ENCODE measurements at places on chromosomes 5 and 9.

DNA sequence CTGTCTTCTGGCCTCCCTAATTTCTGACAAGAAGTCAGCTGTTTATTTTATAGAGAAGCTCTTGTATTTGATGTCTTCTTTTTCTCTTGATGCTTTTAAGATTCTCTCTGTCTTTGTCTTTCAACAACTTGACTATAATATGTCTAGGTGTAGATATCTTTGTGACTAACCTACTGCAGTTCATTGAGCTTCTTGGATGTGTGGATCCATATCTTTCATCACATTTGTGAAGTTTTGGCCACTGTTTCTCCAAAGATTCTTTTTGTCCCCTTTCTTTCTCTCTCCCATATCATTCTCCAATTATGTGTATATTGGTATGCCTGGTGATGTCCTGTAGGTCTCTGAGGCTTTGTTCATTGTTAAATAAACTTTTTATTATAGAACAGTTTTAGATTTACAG is 16.7 kb downstream of the SPEF2 start:
- no peaks in the 10 kb centered on the region for H3K36me3 ChIP-seq
- H3K27me3 ChIP-seq = no peaks in the 10 kb centered on the region
- DNase-seq = no peak

DNA sequence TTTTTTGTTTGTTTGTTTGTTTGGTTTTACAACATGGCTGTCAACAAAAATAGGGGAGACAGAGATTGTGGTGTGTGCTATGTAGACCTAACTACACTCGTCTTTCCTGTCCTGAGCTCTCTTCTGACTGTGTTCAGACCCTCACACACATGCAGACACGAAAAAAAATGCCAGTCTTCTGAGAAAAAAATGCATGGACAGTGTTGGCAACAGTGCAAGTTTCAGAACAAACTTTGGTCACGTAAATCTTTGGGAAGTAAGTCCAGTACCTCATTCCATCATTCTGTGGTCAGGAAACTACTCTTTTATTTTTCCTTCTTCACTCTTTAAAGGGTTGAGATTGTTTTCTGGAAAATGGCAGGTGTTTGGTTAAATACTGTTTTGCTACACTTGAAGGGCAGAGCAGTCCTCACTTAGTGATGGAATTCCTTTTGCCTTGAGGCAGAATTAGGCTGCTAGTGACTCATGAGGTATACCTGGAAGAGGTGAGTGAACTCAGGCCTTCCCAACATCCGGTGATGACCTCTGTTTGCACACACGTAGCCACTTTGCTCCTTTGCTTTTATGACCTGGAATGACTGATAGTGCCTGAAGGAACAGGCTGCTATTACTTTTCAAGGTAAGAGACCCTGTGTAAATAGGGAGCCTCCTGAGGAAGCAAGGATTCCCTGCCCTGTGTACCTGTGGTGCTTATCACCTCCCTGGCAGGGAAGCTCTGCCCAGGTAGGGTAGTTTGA is 81.6 kb upstream of the TNFAIP8 start:
- no peaks in the 10 kb centered on the region for H3K27me3 ChIP-seq
- H3K4me1 ChIP-seq = peaks cover 44% of the 10 kb centered on the region
- no peaks in the 10 kb centered on the region for H3K36me3 ChIP-seq
- H3K4me3 ChIP-seq = no peak overlapping the region

GRCh38 chr5:127196042-127196441 is 94.6 kb upstream of the MEGF10 start:
- DNase-seq = no peak
- no peak overlapping the region for H3K4me3 ChIP-seq
- H3K4me1 ChIP-seq = peaks cover 9% of the 10 kb centered on the region
- H3K27me3 ChIP-seq = no peaks in the 10 kb centered on the region
- no peaks in the 10 kb centered on the region for H3K36me3 ChIP-seq
- H3K27ac ChIP-seq = no peak overlapping the region

GRCh38 chr5:2482778-2483177 is 268.7 kb downstream of the IRX2 start:
- no peak for DNase-seq
- H3K4me3 ChIP-seq = no peak overlapping the region
- no peaks in the 10 kb centered on the region for H3K27me3 ChIP-seq

- no peaks in the 10 kb centered on the region for H3K27me3 ChIP-seq
- DNase-seq = no peak
- no peak overlapping the region for H3K27ac ChIP-seq
- no peak overlapping the region for H3K4me3 ChIP-seq
- H3K36me3 ChIP-seq = no peaks in the 10 kb centered on the region
These were observed 13.5 kb downstream of the C5orf46 start for GRCh38 chr5:147892696-147893296.

GRCh38 chr5:118791926-118792734 is 196.2 kb downstream of the DTWD2 start:
- DNase-seq = no peak
- H3K36me3 ChIP-seq = no peaks in the 10 kb centered on the region
- H3K27me3 ChIP-seq = no peaks in the 10 kb centered on the region
- peaks cover 7% of the 10 kb centered on the region for H3K4me1 ChIP-seq
- H3K4me3 ChIP-seq = no peak overlapping the region
- no peak overlapping the region for H3K27ac ChIP-seq

DNA sequence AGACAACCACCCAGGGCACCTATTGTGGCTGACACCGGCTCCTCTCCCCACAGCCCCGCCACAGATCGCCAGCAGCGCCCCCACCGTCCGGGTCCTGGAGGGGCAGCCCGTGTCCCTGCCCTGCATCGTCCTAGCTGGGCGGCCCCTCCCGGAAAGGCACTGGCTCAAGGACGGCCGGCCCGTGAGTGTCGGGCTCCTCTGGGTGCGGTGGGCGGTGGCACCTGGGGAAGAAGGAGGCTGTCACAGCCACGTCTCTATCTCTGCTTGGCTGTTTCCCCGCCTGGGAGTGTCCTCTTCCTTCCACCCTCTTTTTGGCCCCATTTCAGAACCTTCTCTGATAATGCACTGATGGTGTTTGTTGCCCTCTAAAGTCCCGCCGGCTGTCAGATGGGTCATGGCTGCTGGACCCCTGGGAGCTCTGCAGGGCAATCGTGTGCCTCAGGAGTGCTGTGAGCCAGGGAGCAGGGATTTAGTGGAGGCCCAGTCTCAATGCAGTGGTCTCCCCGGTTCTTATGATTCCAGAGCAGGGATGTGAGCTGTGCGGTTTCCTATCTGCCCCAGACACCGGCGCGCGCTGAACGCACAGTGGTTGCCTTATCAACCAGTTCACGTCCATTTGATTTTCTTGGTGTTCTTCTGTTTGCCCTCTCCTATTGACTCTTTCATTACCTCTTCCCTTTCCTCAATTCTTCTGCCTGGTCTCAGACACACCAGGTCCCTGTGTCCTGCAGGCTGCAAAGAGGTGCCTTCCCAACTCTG is 55.3 kb downstream of the HMCN2 start:
- no peaks in the 10 kb centered on the region for H3K4me1 ChIP-seq
- no peak for DNase-seq
- no peak overlapping the region for H3K27ac ChIP-seq
- H3K36me3 ChIP-seq = no peaks in the 10 kb centered on the region
